ENCODE measurements at places on chromosomes 1 and 21.
A peak's percentile ranks its signal among the peaks of the same experiment; 100 is the strongest.

- peak; percentile 30 for DNase-seq
Observed at GRCh38 chr1:115679141-115679611, 37.4 kb downstream of the VANGL1 start.

GRCh38 chr1:40898431-40898901, 36.3 kb upstream of the CITED4 start:
- DNase-seq, result no peak

DNA sequence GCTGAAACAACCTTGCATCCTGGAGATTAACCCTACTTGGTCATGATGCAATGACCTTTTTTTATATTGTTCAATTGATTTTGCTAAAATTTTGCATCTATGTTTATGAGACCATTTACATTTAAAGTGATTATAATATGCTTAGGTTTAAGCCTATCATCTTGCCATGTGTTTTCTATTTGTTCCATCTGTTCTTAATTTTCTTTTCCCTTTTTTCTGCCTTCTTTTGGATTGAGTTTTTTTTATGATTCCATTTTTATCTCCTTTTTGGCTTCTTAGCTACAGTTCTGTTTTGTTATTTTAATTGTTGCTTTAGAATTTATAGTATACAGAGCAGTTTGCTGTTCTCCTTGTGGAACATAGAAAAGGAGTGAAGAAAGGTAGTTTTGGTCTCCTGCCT, 385.1 kb upstream of the USP24 start:
- DNase-seq, result no peak

- no peak for DNase-seq
Observed at GRCh38 chr1:10735563-10736305, 60.7 kb downstream of the CASZ1 start.

GRCh38 chr1:218339267-218339831, 5.8 kb upstream of the TGFB2 start:
- no peak for DNase-seq

DNA sequence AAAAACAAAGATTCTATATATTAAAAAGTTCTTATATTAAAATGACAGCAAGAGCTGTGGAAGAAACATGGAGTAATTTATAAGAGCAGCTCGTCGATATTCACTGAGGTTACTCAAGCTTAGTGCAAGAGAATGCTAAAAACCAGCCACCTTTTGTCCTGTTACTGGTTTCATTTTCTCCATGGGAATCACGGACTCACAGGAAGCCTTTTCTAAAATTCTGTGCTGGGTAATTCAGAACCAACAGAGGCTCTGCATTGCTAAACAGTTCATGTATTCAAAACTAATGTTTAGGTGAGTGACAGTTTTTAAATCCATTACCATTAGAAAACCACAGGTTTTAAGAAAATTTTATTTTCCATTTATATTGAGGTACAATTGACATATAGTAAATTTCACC, 147.8 kb upstream of the MAP1LC3C start:
- DNase-seq, result no peak

- DNase-seq, result no peak
Observed at GRCh38 chr21:33859373-33860102, 56.1 kb downstream of the ATP5PO start.

DNA sequence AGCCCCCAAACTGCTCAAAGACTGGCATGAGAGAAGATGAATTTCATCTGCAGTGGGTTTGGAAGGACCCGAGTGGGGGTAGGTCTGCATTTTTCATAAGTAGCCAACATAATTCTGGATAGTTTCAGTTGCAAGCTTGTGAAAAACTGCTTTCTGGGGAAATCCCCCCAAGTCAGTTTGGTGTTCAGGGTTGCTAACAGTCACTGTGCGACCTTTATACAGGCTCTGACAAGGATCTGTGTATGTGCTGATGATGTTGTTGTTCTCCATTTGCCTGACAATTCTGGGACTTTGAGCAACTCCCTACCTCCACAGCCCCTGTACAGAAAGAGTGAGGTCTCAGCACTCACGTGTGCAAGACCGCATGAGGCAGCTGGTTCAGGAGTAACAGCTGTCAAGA, 87.9 kb downstream of the SUSD4 start:
- no peak for DNase-seq

DNA sequence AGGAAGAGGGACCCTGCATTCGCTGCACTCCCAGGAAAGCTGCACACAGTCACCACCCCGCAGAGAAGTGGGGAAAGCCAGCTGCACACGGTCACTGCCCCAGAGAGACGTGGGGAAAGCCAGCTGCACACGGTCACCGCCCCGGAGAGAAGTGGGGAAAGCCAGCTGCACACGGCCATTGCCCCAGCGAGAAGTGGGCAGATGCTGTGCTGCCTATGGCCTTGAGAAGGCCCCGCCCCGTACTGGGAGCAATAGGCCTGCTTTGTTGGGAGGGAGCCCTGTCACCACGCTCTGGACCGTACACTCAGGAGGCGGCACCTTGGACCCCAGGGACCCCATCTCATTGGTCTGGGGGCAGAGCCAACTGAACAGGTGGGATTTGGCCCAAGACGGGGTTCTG, 4.3 kb upstream of the GPR153 start:
- DNase-seq, result no peak

- DNase-seq, result no peak
Observed at GRCh38 chr1:64575881-64576676, 106.2 kb downstream of the CACHD1 start.

GRCh38 chr1:197302775-197303174, 34.7 kb downstream of the CRB1 start:
- peak; percentile 34 for DNase-seq

DNA sequence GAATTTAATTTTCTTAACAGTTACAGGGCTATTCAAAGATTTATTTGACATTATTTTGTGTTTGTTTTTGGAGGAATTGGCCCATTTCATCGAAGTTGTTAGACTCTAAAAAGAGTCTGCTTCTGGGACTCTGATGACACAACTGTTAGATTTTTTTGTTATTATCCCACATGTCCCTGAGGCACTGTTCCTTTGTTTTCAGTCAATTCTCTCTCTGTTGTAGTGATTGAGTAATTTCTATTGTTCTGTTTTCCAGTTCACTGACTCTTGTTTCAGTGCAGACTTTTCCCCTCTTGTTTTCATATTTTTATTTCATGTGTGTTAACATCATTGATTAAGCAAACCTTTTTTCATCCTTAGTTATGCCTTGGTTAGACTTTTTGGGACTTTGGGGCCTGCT, 325.0 kb downstream of the ZNF326 start:
- no peak for DNase-seq

- DNase-seq, result no peak
Observed at GRCh38 chr1:235105051-235106043, 23.3 kb downstream of the TOMM20 start.

DNA sequence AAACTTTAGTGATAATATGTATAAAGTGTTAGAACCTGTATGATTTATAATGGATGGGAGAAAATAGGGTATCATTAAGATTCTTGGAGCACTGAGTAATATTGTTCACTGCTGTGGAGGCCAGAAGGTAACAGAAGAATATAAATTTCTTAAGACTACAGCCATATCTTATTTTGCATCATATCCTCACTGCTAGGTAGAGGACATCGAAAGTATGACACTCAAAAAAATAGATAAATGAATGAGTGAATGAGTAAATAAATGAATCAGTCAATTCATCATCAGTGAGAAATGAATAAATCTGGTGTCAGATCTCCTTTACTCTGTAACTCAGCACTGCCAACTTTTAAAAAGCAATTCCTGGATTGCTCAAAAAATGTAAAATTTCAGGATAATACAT, 33.2 kb downstream of the RGS13 start:
- no peak for DNase-seq

- no peak for DNase-seq
Observed at GRCh38 chr1:61175976-61176375, 93.6 kb downstream of the NFIA start.

GRCh38 chr1:24870551-24871195, 59.4 kb downstream of the RUNX3 start:
- DNase-seq, result no peak

DNA sequence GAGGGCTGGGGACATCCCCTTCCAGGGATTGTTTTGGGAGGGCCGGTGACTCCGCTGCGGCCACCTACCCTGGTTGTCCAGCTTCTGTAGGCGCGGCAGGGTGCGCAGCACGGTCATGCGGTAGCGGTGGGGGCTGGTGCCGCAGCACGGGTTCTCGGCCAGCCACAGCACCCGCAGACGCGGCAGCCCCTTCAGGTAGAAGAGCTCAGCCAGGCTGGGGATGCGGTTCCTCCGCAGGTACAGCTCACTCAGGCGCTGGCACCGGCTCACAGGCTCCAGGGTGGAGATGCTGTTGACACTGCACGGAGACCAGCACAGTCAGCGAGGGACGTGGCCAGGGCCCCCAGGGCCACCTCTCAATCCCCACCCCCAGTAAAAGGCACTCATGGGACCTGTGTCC, 6.2 kb downstream of the CFAP410 start:
- DNase-seq, result no peak

All from GM04503 (cell line).